ENCODE measurements at places on chromosomes 7 and 10. TPM values are rescaled to one million over a fixed set of nuclear protein-coding genes. Genes with fewer than 3 reads are reported as not detected.

Gene TUBAL3
- total RNA-seq, result not detected

Gene IL6
- 36.0 TPM for total RNA-seq

Gene PALD1
- total RNA-seq, result 0.52 TPM

Gene PLEKHS1
- 0.21 TPM for total RNA-seq

Gene MSMB
- total RNA-seq, result not detected

Gene LLCFC1
- not detected for total RNA-seq

Gene CPN1
- not detected for total RNA-seq

Gene H2BK1
- not detected for total RNA-seq

Gene SMKR1
- total RNA-seq, result 0.31 TPM

Gene OR2A5
- under 0.01 TPM for total RNA-seq

Gene CALML3
- total RNA-seq, result not detected

Gene TEX47
- not detected for total RNA-seq

Gene CALY
- total RNA-seq, result 0.73 TPM

Data from mononuclear cell (primary cell).